Stimulated activated CD4-positive, alpha-beta T cell treated with anti-CD3 and anti-CD28 coated beads, Interleukin-4, amount 100 ng/mL, for 1 hour (primary cell): ENCODE measurements at places on chromosomes 11 and 22.

DNA sequence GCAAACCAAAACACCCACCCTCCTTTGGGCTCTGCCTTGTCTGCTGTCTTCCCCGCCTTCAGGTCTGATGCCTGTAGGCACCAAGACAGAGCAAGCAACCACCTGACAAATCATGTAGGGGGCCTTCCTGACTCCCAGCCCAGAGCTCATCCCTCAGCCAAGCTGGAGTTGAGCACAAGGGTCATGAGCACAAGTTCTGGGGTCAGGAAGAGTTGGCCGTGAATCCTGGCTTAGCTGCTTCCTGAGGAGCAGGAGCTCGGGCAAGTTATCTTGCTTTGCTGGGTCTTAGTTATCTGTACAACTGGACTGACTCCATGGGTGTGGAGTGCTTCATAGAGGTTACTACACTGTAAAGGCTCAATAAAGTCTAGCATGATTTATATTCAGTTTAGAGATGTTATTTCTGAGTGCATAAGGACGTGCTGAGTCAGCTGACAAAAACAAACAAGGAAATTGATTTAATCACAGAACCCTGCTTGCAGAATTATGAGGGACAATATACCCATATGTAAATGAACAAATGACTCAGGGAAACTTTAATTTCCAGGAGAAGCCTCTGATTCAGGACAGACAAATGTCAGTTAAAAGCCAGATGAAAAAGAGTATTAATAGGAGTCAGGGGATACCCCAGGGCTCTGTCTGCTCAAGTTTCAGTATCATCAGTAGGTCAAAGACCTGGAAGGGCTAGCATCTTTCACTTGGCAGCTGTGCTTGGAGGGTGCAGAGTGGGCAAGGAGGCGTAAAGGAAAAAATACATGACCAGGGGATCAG is 15.0 kb upstream of the APOA1 start:
- no peak for DNase-seq

GRCh38 chr11:12687740-12688139 is 13.5 kb downstream of the TEAD1 start:
- DNase-seq = no peak

DNA sequence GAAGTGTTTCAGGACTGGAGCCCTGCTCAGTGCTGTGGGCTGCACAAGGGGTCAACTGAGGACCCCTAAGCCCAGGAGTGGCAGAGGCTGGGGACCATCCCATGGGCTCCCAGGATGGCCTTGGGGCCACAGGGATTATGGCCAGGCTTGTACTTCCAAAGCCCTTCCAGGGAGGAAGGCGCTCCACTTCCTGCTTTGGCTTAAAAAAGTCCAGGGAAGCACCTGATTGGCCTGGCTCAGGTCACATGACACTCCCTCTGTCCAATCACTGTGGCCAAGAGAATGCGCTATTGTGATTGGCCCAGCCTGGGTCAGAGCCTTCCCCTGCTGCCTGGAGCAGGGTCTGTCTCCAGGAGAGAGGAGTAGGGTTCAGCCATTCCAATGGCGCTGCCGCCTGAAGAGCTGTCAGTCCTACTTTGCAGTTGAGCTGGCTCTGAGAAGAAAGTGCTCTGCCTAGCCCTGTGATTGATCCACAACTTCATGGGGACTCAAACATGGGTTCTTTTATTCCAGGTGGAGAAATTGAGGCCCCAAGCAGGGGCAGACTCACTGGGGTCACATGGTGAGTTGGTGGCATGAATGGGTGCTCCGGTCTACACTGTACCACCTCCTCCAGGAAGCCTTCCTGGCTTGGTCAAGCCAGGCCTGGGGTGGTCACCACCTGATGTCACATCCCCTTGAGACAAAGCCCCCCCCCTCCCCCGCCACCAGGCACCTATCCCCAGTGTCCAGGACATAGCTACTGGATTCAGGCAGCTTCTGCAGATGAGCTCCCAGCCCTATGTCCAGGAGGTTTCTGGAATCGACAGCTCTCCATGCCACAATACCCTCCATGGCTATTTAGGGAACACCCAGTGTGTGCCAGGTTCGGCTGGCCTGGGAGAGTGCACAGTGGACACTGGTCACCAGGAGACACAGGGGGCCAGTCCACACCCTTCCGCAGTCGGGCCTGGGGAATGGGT is 48.2 kb downstream of the RTN4R start:
- DNase-seq = no peak

- no peak for DNase-seq
Measured at GRCh38 chr22:20093418-20094196, 13.6 kb downstream of the DGCR8 start.

DNA sequence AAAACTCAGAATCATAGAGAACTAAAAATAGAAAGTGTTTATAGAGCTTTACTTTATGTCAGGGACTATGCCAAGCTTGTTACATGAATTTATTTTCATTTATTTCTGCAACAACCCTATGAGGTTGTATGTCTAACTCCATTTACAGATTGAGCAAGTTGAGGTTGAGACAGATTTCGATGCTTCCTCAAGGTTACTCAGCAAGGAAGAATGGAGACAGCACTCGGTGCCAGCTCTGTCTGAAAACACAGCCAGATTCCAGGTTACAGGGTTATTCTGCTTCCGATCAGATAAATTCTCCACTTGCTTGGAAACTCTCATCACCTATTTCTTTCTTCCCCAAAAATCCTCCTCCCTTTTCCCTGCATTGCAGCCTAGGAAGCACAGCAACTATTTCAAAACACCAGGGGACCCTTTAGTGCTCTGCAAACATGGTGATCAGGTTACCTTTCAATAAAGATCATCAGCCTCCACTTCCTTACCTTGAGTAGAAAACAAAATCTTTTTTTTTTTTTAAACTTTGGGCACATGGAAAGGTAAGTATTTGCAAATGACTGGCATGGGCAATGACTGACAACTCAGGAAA is 7.0 kb downstream of the MMP3 start:
- DNase-seq = no peak

GRCh38 chr22:32951807-32952153 is 106.4 kb downstream of the SYN3 start:
- DNase-seq = no peak

GRCh38 chr11:79413268-79413667 is 27.6 kb downstream of the TENM4 start:
- DNase-seq = no peak

DNA sequence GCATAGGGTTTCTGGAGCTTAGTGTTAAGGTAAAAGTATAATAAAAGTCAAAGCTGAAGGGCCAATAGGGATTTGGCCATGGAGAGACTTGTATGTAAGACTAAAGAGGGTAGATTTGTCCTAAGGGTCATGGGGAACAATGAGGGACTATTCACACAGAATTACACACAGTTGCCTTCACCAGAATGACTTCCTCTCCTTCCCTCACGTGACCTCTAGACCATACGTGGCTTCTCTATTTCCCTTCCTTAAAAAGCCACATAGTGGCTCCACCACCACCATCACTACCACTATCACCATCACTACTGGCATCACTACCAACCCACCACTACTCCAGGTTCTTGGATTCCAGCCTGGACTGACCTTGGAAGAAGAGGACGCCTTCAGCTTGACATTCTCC is 2.8 kb downstream of the HPX start:
- no peak for DNase-seq

GRCh38 chr11:4018641-4019040 is 76.0 kb upstream of the RRM1 start:
- DNase-seq = no peak

DNA sequence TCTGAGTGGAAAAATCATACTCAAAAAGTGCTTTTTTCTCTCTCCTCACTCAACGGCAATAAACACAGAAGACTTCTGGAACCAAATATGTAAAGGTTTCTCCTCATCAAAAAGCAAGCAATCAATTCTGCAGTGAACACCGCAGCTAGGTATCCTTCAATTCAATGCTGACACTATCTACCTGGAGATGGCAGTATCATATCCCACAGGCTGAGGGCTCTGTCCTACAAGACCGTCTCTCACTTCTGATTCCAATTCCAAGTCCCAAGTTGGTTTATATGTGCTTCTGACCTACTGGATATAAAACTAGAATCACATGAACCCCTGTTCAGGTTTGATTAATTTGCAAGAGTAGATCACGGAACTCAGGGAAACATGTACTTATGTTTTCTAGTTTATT is 59.7 kb upstream of the LUZP2 start:
- DNase-seq = no peak

DNA sequence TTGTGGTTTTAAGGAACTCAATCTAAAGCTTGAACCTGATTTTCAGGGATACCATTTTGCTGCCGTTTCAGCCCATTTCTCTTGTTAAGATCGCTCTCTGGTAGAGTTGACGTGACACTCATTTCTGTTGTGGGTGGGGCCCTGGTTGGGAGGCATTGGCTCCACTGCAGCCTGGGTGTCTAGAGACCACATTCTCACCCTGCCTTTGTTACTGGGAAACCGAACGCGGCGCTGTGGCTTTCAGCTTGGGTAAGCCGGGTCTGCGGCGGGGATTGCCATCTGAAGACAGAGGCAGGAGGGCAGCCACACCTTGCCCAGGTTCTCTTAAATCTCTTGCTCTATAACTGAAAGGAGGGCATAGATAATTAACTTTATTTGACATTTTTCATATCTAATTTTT is 3.2 kb downstream of the EHF start:
- no peak for DNase-seq

GRCh38 chr11:68037411-68038225 is 1.2 kb upstream of the TCIRG1 start:
- DNase-seq = no peak

- no peak for DNase-seq
Measured at GRCh38 chr22:20863366-20863765, 4.6 kb downstream of the SNAP29 start.

DNA sequence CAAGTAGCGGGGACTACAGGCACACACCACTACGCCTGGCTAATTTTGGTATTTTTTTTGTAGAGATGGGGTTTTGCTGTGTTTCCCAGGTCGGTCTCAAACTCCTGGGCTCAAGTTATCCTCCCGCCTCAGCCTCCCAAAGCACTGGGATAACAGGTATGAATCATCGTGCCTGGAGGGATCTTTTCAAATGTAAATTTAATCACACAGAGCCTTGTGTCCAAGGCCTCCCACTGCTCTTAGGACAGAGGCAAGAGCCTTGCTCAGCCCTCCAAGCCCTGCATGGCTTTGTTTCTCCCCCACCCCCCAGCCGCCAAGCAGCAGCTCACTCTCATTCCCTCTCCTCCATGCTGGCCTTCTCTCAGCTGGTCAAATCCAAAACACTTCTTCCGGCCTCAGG is 75.3 kb upstream of the CREB3L1 start:
- DNase-seq = no peak

DNA sequence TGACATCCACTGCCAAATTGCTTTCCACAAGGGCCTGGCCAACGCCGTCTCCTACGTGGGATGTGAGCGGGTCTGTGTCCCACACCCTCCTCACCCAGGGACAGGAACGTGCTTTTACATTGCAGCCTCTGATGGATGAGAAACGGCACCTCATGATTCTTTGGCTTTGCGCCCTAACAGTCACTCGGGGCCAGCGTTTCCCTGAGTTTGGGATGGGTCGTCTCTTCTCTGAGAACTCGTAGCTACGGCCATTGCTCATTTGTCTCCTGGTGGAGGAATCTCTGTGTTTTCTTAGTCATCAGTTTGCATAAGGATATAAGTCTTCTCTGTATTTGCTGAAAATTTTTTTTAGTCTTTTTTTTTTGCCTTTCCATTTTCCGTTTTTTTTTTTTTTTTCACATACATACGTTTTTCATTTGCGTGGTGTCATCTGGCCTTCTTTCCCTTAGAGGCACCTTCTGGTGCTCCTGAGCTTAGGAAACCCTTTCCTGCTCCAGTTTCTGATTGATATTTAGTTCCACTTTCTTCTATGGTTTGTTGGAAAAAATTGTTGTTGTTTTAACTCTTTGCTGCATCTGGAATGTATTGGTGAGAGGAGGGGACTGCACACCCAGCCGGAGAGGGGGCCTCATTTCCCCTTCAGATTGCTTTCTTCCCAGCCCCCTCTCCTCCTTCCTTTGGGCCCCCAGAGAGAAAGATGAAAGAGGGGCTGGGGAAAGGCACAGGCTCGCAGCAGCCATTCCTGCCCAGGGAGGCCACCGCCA is 12.0 kb downstream of the TNNT3 start:
- no peak for DNase-seq
